ENCODE measurements at places on chromosomes 6 and 20. TPM values are rescaled to one million over a fixed set of nuclear protein-coding genes. Genes with fewer than 3 reads are reported as not detected.

Gene RRAGD
- total RNA-seq: 2.0 TPM

Gene LIN28B
- total RNA-seq: not detected

Gene MYLK4
- total RNA-seq: 0.32 TPM

Gene GPR6
- total RNA-seq: not detected

Gene BPI
- total RNA-seq: not detected

Gene KIF13A
- total RNA-seq: 65.8 TPM

GRCh38 chr6:137846274-137846673, 20.8 kb upstream of the TNFAIP3 start:
- no peak for DNase-seq

GRCh38 chr6:90343576-90343975, 46.9 kb upstream of the BACH2 start:
- DNase-seq: no peak

DNA sequence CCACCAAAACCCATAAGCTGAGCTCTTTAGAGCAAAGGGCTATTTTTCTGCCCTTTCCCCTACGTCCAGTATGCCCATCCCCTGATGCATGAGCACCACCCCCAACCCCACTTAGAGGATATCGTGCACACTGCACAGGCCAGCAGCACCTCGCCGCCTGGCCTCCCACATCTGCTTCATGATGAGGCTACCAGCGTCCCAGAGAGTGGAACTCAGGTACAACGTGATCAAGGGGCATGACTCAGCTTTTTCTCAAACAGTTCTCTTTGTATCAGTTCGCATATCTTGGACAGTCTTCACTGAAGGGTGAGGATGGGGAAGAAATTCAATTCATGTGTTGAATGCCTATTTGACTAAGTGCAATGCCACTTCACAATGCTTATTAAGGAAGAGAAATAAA, 81.9 kb upstream of the QKI start:
- no peak for DNase-seq

DNA sequence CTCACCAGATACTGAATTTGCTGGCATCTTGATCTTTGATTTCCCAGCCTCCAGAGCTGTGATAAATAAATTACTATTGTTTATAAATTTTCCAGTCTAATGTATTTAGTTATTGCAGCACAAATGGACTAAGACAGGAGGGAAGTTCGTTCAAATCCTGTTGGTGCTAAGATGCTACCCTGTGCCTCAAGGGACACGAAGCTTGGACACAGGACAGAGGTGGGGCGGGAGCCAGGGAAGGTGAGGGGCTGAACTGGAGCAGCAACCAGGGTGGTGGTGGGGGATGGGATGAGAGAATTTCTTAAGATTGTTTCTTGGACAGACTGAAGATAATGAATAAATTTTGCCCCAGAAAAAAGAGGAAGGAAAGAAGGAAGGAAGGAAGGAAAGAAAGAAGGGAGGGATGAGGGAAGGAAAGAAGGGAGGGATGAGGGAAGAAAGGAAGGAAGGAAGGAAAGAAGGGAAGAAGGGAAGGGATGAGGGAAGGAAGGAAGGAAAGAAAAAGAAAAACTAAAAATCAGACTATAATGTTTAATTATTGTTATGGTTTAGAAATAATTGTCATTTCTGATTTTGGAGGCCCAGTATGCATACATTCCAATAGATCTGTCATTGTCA, 127.2 kb downstream of the CDC5L start:
- DNase-seq: no peak

DNA sequence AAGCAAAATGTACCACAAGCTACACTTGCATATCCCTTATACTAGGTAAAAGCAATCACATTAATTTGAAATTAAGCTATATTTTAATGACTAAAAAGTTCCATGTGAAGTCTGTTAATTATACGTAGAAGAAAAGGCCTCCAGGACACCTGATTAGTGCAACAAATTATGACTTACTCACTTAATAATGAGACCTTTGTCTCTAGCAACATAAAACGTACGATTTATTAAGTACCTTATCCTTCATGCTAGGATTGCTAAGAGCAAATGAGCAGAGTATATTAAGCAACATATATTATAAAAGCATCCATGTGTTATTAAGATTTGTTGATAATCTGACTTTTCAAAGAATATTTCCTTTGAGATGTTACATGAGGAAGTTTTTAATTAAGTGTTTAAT, 2.5 kb downstream of the BMP5 start:
- no peak for DNase-seq

- peak; percentile 78 for DNase-seq
Observed at GRCh38 chr6:71250099-71250602, 38.5 kb upstream of the OGFRL1 start.

DNA sequence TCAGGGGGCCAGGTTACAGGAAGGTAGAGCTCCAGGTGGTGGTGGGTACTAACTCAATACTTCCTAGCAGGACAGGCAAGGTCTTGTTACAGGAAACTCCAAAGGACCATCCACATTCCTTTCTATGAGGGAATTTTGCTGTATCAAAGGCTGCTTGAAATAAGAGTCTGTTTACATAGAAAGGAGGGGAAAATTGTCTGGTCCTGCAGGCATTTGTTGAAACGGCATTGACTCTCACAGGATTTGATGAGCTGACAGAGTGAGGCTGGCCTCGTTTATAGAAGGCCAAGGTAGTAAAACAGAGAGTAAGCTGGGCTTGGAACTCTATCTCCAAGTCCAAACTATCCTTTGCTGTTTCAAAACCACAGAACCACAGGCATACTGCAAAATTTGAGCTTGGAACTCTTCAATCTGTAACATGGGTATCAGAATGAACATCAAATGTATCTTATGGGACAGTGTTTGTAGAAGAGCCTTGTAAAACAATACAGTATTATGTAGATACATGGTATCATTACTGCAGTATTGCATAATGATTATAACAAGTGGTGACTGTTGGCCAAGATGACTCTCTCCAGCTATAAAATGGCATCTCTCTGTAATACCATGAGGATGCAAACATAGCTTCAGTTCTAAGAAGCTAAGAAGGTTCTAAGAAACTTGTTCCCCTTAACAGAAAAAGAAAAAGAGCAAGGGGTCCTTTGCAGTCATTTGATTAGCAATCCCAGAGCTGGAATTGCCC, 61.5 kb downstream of the TRAM2 start:
- DNase-seq: no peak

DNA sequence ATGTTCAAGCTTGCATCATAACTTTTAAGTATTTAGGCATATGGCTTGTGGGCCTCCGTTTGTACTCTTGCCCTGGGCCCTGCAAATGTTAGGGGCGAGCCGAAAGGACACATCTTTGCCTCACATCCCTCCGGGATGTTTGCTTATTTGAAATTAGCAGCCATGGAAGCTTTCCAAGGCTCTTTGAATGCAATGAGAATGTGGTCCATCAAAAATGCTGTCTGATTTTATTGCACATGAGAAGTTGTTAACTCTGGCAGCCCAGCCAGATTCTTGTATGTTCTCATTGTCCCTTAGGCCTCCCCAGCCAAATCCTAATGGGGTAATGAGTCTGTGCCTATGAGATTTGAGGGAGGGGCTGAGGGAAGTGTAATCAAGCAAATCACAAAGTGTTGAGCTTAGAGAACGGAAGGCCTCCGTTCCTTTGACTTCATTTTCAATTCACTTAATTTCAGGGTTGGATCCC, 261.2 kb upstream of the MARCKS start:
- no peak for DNase-seq

- DNase-seq: no peak
Observed at GRCh38 chr6:44264154-44265006, 971 bp downstream of the NFKBIE start.

DNA sequence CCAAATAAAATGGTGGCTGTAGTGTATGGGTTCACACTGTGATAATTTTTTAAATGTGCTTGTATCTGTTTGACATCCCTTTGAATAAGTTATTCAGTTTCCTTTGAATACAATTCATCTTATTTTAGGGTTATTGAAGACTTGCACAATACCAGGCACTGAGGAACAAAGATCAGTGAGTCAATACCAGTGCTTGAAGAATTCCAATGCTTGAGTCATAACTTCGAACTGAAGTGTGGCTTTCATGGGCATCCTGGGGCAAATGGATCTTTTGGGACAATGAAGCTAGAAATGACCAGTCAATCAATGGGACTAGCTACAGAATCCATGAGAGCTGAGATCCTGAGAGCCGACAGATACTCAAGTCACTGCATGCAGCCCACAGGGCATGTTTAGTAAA, 349.9 kb upstream of the FLRT3 start:
- no peak for DNase-seq

GRCh38 chr6:87993356-87993755, 54.3 kb upstream of the SPACA1 start:
- DNase-seq: no peak

- DNase-seq: no peak
Observed at GRCh38 chr6:42571611-42572342, 7.9 kb downstream of the UBR2 start.

- DNase-seq: no peak
Observed at GRCh38 chr6:39884696-39885095, 49.6 kb downstream of the MOCS1 start.

DNA sequence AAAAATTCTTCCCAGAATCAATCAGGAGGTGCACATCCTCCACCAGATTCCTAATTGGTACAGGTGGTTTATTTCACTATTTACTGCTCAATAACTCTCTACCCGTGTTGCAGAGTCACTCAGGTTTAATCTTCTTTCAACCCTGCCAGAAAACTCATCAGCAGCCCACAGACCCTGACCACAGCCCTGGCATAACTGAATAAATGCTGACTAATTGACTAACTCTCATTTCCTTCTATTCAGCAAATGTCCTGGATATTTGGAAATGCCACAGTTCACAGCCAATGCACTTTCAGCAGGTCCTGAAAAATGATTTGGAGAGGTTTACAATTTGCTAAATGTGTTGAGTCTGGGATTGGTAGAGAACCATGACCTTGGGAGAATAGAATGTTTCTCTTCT, 62.3 kb downstream of the TRMT6 start:
- DNase-seq: no peak

- DNase-seq: no peak
Observed at GRCh38 chr6:53752440-53752839, 42.4 kb upstream of the LRRC1 start.

- no peak for DNase-seq
Observed at GRCh38 chr6:87926687-87927086, 121.0 kb upstream of the SPACA1 start.

GRCh38 chr6:41935193-41935574, 6.4 kb downstream of the CCND3 start:
- no peak for DNase-seq

GRCh38 chr6:7559651-7560385, 18.3 kb downstream of the DSP start:
- DNase-seq: no peak

GRCh38 chr6:157937916-157938315, 43.7 kb upstream of the SYNJ2 start:
- no peak for DNase-seq

DNA sequence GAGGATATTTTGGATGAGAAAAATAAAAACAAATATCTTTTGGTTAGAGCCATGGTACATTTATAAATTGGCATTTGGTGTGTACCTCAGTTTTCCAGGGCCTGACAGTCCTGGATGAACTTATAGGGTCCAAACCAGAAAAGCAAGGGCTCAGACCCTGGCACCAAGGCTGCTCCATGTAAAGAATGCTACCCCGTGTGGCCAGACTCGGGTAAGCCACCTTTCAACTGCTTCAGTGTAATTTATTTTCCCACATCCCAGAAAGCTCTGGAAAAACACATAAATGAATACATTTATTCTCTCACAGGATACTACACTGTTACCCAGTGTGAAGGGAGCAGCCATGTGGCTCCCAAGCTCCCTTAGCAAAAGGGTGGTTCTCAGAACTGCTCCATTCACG, 13.8 kb downstream of the MRPL14 start:
- DNase-seq: no peak

All from endothelial cell of umbilical vein (primary cell).